NCI-H2029 treated with DMSO at 0.1 percent for 48 hours (cell line): ENCODE measurements at places on chromosomes 2 and 18.

- DNase-seq, result peak; percentile 21
These were observed at the start of gene MYO5B for GRCh38 chr18:50194631-50195532. Gene MYO5B, minus strand, starts transcription at chr18:50195147. Its CDS starts 354 bp downstream, at chr18:50194793.

DNA sequence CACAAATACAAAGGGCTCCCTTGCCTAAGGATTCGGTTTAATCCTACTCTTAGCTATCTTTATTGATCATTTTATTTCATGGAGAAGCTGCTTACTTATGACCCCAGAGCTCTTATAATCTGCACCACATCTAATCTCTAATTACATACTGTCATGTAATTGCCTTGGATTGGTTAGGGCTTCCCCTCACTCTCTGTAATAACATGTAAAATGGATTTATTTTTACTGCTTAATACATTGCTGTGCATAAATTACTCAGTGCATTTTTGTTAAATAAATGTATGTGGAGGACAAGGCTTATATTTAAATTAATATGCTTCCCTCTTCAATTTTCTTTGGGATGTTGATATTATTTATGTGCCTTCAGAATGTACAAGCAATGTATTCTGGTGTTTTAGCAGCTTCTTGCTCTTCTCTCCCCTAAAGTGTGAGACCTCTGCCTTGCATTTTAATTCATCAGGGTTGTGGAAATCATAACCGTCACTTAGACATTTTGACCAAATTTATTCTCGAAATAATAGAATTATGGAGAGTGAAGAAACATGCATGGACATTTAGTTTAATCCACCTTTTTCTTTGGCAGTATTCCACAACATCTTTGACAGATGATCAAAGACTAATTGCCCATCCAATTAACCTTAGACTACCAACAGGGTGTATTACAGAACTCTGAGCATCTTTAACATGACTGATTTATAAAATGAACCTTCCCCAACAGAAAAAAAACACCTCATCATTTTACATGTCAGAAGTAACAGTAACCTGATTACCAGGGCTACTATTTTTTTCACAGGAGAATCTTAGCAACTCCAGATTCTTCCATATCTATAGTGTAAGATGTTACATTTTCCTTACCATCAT lies 692.6 kb downstream of the LRRTM4 start:
- DNase-seq, result no peak

GRCh38 chr2:38571193-38571592 lies 31.5 kb downstream of the HNRNPLL start:
- DNase-seq, result no peak

DNA sequence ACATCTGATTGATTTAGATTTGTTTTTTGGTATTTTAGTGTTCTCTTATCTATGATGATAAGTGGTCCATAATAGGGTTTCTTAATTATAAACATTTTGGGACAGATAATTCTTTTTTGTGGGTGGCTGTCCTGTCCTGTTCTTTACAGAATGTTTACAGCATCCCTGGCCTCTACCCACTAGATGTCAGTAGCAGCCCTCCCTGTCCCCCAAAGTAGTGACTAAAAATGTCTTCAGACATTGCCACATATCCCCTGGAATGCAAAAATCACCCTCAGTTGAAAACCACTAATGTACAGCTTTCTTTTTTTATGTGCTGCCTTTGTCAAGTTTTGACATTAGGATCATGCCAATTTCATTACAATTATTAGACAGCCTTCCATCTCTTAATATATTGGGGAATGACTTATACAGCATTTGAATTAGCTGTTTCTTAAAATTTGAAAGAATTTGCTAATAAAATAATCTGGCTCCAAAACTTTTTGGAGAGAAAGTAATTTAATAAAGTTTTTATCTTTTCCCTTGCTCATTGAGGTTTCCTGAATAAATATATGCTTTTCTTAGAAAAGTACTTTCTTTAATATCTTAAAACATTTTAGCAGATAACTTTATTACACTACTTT lies 19.5 kb downstream of the WIPF1 start:
- DNase-seq, result no peak

DNA sequence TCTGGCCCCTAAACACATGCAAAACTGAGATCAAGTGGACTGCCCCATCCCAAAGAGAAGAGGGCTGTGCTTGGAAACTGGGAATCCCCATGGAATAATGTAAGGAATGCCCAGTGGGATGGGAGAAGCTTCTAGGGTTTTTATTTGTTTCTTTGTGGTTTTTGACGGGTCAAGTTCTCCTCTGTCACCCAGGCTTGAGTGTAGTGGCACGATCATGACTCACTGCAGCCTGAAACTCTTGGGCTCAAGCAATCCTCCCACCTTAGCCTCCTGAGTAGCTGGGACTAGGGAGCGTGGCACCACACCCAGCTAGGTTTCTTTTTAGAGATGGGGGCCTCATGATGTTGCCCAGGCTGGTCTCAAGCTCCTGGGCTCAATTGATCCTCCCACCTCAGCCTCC lies 101.7 kb upstream of the ZSWIM2 start:
- no peak for DNase-seq
